ENCODE measurements at places on chromosomes 6 and 20.

DNA sequence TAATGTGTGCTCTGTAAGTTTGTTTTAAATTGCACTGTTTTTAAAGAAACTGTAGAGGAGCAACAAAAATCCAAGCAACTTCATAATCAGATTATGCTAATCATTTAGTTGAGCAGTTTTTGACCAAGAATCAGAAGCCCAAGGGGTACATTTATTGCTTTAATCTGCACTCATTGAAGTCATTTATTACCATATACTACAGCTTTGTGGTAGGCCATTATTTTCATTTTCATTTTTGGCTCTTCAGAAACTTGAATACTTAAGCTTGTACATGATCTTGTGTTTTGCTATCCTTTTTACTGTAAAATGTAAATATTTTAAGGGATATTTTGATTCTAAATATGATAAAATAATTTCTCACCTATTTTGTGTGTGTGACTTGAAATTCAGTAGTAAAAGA, 78.5 kb downstream of the PHF3 start:
- no peak for DNase-seq

DNA sequence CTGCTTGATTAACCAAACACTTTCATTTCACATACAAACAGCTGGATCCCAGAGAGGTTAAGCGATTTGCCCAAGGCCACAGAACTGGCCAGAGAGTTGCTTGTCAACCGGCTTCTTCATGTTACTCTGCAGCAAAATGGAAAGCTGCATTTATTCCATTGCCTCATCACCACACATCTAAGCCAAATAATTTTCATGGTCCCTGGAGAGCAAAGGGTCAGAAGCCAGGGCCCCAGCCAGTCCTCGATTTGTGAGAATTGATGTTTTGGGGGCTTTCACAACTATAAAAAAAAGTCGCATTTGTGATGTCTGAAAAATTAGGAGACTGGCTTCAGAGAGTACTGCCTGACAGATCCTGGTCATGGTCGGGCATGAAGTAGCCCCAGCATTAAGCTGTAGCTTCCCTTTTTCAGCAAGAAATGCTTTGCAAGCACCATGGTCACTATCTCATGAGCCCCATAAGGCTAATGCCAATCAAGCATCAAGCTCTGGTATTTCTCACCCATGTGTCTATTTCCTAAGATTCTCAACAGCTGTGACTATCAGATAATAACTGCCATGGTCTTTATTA, 95.8 kb downstream of the BANF2 start:
- DNase-seq, result no peak

DNA sequence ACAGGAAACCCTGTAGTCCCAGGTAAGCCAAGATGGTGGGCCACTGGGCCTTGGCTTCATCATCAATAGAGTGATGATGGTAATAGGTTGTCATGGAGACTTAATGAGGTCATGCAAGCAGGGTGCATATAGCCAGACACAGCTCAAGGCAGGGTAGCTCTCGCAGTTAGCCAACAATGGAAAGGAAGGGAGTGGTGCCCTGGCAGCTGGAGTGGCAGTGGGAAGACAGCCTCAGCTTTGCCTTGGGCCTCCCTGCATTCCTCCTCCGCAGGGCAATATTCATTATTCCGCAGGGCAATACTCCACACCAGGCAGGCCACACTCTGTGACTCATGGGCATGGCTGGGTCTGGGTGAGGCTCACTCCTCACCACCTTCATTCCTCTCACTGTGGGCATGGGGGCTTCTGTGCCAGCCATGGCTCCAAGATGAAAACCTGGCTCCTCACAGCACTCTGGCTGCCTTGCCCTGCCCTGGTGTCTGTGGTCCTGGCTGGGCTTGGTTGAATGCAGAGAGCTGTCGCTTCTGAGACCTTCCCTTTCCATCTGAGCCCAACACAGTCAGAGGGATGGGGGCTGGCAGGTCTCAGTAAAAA, 163.1 kb upstream of the PMEPA1 start:
- DNase-seq, result no peak

DNA sequence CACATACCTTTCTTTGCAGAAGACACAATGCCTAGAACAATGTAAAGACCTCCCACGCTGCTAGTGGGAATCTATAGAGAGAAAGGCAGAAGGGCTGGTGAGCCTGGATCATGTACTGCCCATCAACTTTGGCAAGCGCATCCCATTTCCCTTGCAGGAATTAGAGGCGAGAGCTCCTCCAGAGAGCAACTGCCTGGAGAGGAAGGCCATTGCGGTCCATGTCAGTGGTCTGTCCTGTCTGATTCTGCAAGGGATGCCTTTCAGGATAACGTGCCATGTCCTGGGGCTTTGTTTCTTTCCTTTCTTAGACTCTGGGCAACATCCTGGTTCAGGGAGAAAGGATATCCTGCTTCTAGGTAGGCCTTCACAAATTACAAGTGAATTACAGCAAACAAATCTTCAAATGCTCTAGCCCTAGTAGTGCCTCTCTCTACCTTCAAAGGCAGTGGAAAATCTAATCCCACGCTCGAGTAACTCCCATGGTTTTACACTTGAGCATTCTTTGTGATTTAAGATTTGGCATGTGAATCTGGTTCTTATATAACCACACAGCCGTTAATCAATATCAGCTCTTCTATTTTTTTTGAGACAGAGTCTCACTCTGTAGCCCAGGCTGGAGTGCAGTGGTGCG, 38.5 kb downstream of the GCNT2 start:
- DNase-seq, result no peak

DNA sequence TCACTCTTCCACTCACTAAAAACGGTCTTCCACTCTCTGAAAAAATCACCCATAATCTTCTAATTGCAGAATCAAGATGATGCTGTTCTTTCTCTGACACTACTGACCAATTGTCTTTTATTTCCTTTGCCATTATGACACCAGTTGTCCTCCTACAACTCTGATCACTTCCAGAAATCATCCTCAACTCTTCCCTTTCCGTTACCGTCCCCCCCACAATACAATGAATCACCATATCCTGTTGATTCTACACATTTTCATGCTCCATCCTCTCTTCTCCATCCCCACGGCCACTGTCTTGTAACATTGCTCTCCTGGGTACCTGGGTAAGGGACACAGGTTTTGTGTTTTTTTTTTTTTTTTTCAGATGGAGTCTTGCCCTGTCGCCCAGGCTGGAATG, 2.5 kb upstream of the PPP2R5D start:
- no peak for DNase-seq

GRCh38 chr6:30074331-30075093, 1.1 kb downstream of the RNF39 start:
- no peak for DNase-seq

GRCh38 chr6:53761036-53761435, 33.8 kb upstream of the LRRC1 start:
- DNase-seq, result no peak

DNA sequence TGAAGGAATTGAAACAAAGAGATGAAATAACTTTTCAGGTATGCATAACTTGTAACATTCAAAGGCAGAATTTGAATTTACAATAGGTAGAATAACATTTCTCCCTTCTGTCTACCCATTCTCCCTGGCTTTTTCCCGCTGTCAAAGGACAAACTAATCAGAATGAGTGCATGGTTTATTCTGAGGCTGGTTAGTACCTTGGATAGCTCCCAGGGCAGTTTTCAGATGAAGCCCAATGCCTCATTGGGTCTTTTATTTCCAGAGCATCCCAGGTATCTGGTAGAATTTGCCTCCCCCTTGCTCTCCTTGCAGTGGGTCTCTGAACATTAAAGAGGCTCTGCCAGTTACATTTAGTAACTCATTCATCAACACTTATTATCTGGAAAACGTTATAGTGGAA, 665.5 kb downstream of the BCKDHB start:
- no peak for DNase-seq

- no peak for DNase-seq
Measured at GRCh38 chr6:166744223-166745134, 117.4 kb upstream of the RPS6KA2 start.

- no peak for DNase-seq
Measured at GRCh38 chr6:119539066-119539746, 189.6 kb upstream of the MAN1A1 start.

GRCh38 chr20:31842471-31843157, 2.8 kb downstream of the FOXS1 start:
- no peak for DNase-seq

- no peak for DNase-seq
Measured at GRCh38 chr20:31606804-31607639, 1.9 kb downstream of the ID1 start.

DNA sequence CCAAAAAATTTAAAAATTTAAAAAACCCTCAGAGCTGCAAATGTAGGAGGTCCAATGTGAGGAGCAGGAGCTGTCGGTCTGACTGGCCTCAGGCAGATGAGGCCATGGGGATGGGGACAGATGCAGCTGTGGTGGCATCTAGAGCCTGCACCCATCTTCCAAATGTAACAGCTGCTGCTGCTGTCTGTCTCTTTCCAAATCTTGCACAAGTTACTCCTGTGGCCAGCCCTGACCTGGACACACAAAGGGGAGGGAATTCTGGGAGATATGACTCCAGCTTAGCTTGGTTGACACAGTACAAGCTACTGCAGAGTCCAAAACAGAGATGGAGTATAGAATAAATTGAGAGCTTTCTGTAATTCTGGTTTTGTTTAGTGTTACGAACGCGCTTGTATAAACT, 115.2 kb downstream of the PRND start:
- DNase-seq, result no peak

Measured in NK-92 treated with Interleukin-12 subunit alpha and Interleukin-12 subunit beta, amount 100 ng/mL, for 24 hours (cell line).